Panc1 (cell line): ENCODE measurements at places on chromosomes 7 and 10.

DNA sequence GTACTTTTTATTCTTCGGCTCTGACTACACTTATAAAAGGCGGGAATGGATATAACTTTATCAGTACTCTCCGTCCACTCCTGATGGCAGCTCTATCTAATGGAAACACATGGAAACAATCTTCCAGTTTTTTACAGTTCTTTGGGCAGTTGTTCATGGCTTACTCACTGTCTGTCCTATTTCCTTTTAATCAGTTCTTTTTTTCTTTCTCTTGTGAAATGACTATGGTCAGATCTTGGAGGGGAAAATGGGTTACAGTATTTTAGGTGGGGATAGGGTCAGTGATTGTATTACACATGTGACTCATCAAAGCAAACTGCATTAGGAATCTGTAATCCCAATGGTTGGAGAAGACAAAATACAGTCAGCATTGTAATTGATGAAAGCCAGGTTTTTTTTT, 112.4 kb downstream of the BICC1 start:
- DNase-seq: no peak

GRCh38 chr10:66326876-66327275, 599.0 kb upstream of the LRRTM3 start:
- DNase-seq: no peak

DNA sequence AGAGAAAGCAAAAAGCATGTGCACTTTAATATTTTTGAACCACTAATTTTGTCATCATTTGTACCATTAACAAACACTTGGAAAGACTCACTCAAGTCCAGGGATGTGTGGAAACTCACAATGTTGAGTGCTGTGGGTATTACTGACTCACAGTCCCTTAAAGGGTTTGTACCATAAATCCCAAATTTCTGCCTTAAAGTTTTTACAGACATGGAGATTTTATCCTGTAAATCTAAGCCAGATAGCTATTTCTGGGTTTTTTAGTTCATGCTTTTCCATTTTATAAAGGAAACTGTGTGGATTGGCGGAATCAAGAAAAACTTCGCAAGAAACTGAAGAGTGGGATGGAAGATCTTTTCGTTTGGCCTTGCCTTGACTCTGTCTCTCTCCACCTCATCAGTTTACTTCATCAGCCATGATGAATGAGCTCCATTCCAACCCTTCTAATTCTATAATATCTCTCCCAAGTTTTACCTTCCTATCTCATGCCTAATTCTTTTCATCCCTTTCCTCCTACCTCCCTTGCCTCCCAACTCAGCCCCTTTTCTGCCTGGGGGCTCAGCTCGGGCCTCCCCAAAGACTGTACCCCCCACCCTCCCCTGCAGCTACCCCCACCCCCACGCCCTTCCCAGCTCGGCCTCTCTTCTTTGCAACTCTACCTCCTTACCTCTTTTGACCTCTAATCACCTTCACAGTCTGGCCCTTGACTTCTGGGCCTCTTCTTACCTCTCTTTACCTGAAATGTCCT, 218.5 kb upstream of the MKLN1 start:
- DNase-seq: no peak

DNA sequence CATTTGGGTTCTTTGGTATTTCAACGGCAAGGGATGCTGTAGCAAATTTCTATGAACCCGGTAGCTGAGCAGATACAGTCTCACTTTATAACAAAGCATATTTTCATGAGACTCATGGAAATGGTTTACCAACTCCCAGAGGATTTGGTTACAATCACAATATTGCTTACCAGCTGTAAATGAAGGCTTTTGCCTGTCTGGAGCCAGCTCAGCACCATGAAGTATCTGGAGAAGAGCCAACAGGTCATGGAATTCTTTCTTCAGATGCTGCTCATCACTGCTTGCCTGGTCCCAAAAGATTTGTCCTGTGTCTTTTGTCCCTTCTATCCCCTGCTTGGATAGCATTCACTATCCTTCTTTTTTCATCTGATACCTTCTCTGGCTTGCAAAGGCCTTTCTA, 316.9 kb upstream of the PHYHIPL start:
- no peak for DNase-seq

DNA sequence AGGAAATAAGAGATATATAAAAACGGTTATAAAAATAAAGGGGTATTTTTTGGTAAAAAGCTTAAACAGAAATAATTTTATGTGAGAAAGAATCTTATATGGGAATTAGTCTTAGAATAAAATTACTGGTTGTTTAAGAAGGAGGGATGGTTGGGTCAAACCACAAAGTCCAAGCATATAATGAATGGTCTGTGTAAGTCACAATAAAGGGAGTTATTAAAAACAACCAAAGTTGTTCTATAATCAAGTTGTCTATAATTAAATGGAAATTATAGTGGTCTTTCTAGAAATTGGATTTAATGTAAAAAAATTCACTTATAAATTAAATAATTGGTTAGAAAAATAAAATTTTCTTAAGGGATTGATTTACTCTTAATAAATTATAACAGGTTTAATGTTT, 304.8 kb downstream of the POM121L12 start:
- DNase-seq: no peak

DNA sequence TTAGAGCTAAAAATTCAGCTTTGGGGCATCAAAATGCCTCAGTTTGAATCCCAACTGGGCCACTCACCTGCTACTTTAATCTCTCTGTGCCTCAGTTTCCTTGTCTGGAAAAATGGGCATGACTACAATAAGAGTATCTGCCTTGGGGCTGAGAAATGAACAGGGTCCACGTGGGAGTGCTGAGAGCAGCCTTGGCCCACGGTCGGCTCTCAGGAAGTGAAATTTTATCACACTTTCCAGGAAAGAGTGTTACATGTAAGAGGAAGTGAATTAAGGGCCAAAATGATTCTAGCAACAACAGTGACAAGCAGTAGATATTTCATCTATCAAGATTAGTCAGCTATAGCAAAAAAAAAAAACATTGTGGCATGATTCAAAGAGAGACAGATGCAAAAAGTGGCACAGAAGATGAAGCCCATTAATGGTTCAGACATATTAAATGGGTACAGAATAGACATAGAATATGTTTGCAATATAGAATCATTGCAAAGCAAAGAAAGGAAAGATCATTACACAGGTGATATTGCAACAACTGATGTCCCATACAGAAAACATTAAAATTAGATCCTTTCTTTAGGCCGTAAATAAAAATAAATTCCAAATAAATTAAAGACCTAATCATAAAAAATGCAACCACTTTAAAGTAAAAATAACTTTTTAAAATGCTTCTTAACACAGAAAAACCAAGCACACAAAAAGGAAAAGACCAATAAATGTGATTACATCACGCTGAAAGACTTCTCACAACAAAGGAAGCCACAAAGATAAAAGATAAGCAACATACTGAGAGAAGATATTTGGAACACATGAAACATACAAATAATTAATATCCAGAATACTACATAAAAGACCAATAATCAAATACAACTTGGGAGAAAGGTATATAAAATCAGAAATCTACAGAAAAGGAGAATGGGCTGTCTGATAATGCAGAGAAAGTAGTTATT, 4.3 kb downstream of the TMEM273 start:
- no peak for DNase-seq
